ENCODE measurements at places on chromosomes 5 and 9. TPM values are rescaled to one million over a fixed set of nuclear protein-coding genes. Genes with fewer than 3 reads are reported as not detected.

The NIPAL4 gene
- total RNA-seq, result not detected

The ANKRD31 gene
- total RNA-seq, result 0.13 TPM

The PCDHGA12 gene
- 22.3 TPM for total RNA-seq

The CREBRF gene
- total RNA-seq, result 16.9 TPM

The CACNA1B gene
- not detected for total RNA-seq

The TXNDC8 gene
- total RNA-seq, result not detected

The UNC13B gene
- total RNA-seq, result 34.3 TPM

The PLCXD3 gene
- 0.53 TPM for total RNA-seq

The ELOVL7 gene
- total RNA-seq, result under 0.01 TPM

The BASP1 gene
- total RNA-seq, result 93.8 TPM

The OR1Q1 gene
- 0.26 TPM for total RNA-seq

The NUTM2F gene
- not detected for total RNA-seq

The PHYHD1 gene
- 5.7 TPM for total RNA-seq

The SLC36A3 gene
- not detected for total RNA-seq

The PCDHB16 gene
- total RNA-seq, result 1.9 TPM

The DPM2 gene
- total RNA-seq, result 11.1 TPM

The FOXD4L6 gene
- total RNA-seq, result not detected

The RGS7BP gene
- 1.7 TPM for total RNA-seq

The PDLIM4 gene
- total RNA-seq, result 12.3 TPM

The HRCT1 gene
- total RNA-seq, result 2.2 TPM

The TAF11L5 gene
- not detected for total RNA-seq

The GKAP1 gene
- total RNA-seq, result 0.26 TPM

The HMMR gene
- total RNA-seq, result 35.1 TPM

The NR2F1 gene
- 5.2 TPM for total RNA-seq

The NADK2 gene
- total RNA-seq, result 20.1 TPM

The ZNF454 gene
- 1.1 TPM for total RNA-seq

The QRFP gene
- not detected for total RNA-seq

The RGS3 gene
- total RNA-seq, result 229 TPM

The PCDHB5 gene
- 1.8 TPM for total RNA-seq

The LPAR1 gene
- total RNA-seq, result 39.8 TPM

The HSPB3 gene
- 0.37 TPM for total RNA-seq

The TMC1 gene
- total RNA-seq, result 0.93 TPM

Measured in aortic smooth muscle cell (primary cell).